ENCODE measurements at places on chromosomes 7 and 10.

- no peak for DNase-seq
Measured at GRCh38 chr7:134188311-134188710, 61.2 kb downstream of the LRGUK start.

DNA sequence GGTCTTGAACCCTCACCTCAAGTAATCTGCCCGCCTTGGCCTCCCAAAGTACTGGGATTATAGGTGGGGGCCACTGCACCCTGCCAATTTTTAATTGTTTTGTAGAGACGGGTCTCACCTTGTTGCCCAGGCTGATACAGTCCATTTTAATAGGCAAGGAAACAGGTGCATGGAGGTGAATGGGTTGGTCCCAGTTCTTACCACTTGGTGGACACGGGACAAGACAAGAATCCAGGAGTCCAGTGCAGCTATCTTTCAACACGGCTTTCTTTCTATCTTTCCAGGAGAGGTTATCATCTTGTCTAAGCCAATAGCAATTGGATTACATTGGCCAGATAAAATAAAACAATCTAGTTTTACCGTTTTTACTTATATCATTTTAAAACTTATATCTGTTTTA lies 23.8 kb downstream of the TCF7L2 start:
- no peak for DNase-seq

GRCh38 chr10:34811126-34811967 lies 3.7 kb downstream of the PARD3 start:
- DNase-seq = no peak

- DNase-seq = no peak
Measured at GRCh38 chr10:86538547-86538946, 17.0 kb upstream of the WAPL start.

DNA sequence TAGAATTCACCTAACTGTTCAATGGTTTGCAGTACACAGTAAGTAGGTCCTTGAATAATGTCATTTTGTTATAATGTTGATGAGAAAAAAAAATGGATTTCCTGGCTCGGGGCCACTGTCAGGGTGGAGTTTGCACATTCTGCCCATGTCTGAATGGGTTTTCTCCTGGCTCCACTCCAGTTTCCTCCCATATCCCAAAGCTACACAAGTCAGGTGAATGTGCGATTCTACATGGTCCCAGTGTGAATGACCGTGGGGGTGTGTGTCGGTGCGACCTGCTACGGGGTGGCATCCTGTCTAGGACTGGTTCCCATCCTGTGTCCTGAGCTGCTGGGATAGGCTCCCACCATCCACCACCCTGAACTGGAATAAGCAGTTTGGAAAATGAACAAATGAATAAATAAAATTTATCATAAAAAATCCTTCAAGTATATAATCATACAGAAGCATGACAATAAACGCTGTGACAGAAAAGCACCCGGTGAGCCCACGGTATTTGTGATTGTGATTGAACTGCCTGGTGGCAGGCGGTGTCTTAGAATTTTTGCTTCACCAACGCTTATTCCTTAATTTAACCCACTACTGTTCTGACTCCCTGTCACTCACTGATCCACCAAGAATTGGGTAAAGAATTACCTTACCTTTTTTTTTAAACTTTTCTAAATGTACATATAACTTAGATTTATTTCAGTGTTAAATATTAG lies 114.1 kb downstream of the ICA1 start:
- no peak for DNase-seq

DNA sequence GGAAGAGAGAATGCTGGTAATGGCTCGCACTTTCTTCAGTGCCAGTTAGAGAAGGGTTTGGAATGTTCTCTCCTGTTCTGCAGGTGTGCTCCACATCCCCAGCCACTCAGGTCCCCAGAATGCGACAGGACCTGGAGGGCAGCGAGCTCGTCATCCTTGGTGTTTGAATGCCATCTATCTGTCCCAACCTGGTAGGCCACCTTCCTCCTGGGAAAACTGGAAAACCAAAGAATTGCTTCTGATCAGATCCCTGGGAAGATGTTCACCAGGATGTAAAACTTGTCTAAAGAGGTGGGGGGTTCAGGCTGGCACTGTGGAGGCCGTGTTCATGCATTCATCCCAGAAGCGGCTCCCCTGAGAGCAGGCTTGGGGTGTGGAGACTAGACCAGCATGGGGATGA lies 379.5 kb downstream of the GLRX3 start:
- no peak for DNase-seq
